SK-N-MC (cell line): ENCODE measurements at places on chromosomes 1 and 21.

DNA sequence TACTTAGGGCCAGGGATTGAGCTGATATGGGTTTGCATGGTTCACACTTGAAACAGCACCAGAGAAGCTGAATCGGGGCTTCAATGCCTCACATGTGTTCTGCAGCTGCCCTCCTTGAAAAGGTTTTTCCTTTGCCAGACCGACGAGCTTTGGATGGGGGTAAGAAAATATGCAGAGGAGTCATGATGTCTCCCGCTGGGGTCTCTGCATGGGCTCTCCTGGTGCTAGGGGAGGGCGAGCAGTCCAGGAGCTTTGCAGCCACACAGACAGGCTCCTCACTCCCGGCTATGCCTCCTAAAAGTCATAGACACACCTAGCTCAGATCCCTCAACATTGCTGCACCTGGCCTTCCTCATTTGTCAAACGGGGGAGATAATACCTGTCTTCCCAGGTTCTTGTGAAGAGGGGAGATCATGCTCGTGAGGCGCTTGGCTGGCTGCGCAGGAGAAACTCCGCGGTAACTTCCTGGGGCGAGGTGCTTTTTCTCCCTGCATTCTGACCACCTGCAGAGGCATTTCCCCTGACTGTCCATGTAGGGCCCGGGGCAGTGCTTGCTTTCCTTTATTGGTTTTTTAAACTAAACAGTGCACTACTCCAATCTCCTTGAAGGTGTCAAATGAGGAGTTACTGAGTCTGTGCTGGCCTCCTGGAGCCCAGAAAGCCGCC is 112.4 kb downstream of the PLXNA2 start:
- no peak for DNase-seq

- no peak for DNase-seq
These were observed 140.3 kb downstream of the SLC30A10 start for GRCh38 chr1:219788091-219788490.

DNA sequence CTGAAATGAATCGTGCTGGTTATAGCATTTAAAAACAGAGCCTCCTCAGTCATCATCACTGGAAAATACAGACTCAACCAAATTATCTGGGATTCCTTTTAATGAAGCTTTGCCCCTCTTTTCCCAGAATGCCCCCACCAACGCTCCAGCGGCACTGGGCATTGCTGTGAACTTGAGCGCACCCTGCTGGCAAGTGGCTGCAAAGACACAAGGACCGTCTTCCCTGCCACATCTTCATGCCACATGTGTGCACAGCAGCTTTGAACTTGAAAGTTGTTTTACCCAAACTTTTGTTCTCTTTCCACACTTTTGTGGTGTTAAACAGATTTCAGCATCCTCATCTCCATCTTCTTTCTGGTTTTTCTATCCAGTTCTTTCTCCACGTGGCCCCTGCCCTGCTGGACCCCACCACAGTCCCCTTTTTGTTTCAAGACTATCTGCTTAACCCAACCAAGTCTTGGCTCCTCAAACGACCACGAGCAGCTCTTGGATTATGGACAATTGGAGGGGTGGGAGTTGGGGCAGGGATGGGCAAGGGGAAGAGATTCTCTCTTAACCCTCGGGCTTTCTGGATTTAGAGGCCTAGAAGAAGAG is 12.8 kb upstream of the LMX1A start:
- no peak for DNase-seq

DNA sequence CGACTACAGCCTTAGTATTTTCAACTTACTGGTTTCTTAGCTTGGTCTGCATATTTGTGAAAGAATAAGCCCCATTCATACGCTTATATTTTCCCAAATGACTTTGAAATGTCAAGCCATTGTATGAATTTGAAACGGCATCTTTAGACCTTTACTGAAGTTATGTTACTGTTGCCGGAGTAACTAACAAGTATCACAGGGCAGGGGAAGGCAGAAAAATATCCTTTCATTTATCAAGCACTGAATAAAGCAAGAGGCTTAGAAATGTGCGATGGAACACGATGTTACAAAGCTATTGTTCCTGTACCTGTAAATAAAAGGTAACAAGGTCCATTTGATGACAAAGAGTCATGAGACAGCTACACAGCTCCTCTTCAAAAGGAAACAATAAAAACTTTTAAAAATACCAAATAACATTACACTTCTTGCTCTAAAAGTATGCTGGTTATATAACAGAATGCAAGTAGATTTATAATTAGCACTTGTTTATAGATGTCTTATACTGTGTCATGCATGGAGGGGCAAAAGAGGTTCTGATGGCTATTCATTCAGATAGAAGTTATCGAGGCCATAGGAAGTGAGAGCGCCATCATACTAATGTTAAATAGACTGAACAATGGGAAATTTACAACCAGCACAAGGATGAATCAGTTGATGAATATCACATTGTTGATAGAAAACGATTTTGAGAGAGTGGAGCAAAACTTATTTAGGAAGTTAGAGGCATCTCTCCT is 322.6 kb downstream of the RGS7 start:
- no peak for DNase-seq

DNA sequence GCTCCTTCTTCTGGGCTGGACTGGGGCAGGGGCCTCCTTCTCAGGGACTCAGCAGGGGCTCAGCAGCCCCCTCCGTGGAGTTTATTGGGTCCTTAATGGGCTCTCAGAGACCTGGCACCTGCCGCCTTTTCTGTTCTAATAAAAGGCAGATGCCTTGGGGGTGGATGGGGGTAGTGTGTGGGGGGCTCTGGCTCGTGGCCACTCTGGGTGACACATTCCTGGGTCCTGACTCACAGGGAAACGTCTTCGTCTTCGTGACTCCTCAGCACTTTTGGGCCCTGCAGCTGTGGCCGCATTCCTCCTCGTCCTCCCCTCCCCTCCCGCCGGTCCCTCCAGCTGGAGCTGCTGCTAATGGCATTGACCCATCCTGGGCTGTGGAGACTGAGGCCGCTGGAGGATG is 107.8 kb upstream of the WNT4 start:
- DNase-seq = no peak

- DNase-seq = no peak
These were observed 672 bp downstream of the BCL2L15 start for GRCh38 chr1:113886417-113887401.

- DNase-seq = no peak
These were observed 1545.1 kb downstream of the AMY1C start for GRCh38 chr1:105294838-105295237.

DNA sequence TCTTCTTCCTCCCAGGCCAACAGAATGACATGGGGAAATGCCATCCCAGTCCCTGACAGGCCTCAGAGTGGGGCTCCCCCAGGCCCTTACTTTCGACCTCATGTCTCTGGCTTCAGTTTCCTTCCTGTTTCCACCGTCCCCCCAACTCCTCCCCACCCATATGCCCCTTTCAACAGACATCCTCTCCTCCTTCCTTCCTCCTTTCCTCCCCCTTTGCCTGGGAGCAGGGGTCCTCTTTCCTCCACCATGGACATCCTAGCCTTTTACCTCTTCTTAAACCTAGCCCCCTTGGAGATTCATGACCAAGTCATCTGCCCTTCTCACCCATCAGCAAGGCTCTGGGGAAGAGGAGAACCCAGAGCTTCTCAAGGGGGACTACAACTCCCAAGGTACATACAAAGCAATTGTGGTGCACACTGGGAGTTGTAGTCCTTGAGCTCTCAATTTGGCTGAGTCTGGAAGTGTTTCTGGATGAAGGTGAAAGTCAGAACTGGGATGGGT is 4.0 kb downstream of the ZBTB7B start:
- DNase-seq = no peak

- no peak for DNase-seq
These were observed 5.4 kb upstream of the KNCN start for GRCh38 chr1:46556822-46557221.

GRCh38 chr21:21688889-21689288 is 690.7 kb downstream of the NCAM2 start:
- no peak for DNase-seq

DNA sequence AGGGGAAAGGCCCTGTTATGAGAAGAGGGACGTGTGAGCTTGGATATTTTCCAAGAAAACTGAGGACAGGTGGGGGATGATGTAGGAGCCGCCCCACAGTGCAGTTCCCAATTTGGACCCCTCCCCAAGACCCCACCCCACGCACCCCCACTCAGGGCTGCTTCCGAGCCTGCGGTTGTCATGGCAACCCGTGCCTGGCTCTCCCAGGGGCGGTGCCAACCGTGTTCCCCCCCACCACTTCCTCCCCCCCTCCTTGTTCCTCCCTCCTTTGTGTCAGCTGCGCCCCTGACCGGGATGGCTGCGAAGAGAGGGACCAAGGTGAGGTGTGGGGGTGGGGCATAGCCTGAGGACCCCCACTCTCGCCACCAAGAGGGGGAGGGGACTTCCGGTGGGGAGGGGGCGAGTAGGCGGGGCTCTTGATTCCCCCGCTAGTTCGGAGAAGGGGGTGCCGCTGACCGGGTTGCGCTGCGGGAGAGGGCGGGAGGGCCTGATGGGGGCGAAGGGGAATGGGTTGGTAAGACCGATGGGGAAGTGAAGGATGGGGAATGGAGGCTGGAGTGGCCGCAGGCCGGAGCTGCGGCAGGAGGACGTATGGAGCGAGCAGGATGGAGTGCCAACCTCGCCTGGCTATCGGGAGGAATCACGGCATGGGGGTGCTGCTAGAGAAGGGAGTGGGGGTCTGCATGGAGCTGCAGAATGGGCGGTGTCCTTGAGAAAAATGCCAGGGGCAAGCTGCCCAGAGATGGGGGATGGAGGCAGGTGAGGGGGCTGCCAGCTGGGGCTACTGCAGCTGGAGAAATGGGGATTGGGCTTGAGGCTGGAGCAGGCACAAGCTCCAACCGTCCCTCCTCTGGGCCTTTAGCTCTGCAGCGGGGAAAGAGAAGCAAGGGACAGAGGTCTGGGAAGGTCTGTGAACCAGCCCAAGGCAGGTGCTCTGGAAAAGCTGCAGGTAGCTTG is 953 bp downstream of the TRIM46 start:
- DNase-seq = no peak
